Camera-type eye (tissue), 1 donor: ENCODE measurements at places on chromosomes 12 and 14. TPM values are rescaled to one million over a fixed set of nuclear protein-coding genes. Genes with fewer than 3 reads are reported as not detected.

The GEMIN2 gene
- 35.5 TPM for total RNA-seq

The LRRK2 gene
- total RNA-seq = 19.8 TPM

The PROX2 gene
- total RNA-seq = not detected

The C12orf76 gene
- total RNA-seq = 46.6 TPM

The C12orf60 gene
- total RNA-seq = 10.1 TPM

The SLC25A21 gene
- 0.49 TPM for total RNA-seq
